ENCODE measurements at places on chromosomes 12 and 14. TPM values are rescaled to one million over a fixed set of nuclear protein-coding genes. Genes with fewer than 3 reads are reported as not detected.

GRCh38 chr12:59250766-59251165 lies 330.5 kb upstream of the LRIG3 start:
- no peak for DNase-seq

DNA sequence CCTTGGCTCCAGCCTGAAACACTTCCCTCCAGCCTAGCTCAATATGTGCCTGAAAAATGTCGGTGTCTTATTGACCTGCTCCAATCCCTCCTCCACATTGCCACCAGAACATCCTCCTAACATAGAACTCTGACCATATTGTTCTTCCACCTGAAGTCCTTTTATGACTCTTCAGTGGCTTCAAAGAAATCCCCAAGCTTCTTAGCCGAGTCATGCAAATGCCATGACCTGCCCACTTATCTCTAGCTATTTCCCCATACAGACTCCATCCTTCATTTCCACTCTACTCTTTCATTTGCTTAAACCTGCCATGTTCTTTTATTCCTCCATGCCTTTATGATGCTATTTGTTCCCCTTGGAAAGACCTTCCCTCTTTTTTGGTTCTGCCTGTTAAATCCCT lies 568.6 kb downstream of the ETNK1 start:
- DNase-seq: no peak

GRCh38 chr12:14357486-14357885 lies 8.0 kb upstream of the ATF7IP start:
- DNase-seq: no peak

DNA sequence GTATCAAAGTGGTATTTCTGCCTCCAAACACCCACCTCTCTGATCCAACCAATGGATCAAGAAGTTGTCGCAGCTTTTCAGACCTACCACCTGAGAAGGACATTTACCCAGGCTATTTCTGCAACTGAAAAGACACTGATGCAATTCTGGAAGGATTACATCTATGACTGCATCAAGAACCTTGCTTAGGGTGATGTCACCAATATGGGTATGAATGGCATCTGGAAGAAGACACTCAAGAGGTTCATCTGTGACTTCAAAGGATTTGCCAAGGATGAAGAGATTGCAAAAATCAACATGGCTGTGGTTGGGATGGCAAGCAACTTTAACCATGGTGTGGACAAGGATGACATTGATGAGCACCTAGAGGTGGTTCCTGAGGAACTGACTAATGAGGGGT lies 154.2 kb downstream of the PCNX1 start:
- no peak for DNase-seq

DNA sequence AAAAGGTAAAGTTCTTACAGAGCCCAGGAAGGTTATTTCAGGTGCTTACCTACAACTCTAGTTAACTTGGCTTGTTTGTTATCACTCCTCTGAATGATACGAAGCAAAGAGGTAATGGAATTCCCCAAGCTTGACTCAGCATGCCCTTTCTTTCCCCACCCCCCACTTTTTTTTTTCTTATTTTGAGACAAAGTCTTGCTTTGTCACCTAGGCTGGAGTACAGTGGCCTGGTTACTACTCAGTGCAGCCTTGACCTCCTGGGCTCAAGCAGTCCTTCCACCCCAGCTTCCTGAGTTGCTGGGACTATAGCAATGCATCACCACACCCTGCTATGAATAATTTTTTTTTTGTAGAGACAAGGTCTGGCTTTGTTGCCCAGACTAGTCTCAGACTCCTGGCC lies 17.1 kb upstream of the YBX3 start:
- peak; percentile 28 for DNase-seq

MSRB3 gene
- polyA plus RNA-seq: 0.25 TPM

NOVA1 gene
- not detected for polyA plus RNA-seq

DNA sequence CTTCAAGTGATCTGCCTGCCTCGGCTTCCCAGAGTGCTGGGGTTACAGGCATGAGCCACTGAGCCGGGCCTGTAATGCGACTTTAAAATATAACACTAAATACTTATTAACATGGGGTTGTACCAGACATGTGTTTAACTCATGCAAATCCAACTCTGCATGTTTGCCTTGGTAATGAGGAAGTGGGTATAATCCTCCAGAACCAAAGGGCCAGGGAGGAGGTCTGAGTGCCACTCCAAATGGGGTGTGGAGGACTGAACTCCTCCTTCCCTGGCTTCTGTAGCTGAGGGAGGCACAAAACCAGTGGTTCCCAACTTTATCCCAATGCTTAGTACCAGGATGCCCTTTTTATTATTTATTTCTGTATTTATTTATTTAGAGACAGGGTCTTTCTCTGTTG lies 61.6 kb upstream of the MED13L start:
- DNase-seq: peak; percentile 29

GRCh38 chr12:64293654-64294364 lies 71.7 kb upstream of the KICS2 start:
- peak; percentile 45 for DNase-seq

DNA sequence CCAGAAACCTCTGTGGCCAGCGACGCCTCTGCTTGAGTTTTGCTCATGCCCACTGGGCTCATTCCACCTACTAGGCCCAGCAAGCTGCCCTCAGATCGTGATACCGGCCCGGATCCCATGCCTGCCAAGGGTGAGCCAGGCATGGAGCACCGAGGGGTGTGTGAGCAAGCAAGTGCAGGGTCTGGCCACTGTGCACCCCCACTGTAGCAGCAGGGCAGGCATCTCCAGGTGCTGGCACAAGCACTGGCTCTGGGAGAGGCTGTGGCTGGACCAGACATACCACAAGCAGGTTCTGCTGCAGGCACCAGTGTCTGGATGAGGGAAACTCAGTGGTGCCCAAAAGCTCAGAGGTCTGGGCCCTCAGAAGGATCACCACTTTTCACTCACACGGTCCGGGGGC lies 20.6 kb downstream of the FAM186A start:
- DNase-seq: no peak

GRCh38 chr12:95102916-95103671 lies 29.7 kb upstream of the NR2C1 start:
- DNase-seq: peak; percentile 46

NGB gene
- polyA plus RNA-seq: not detected

- DNase-seq: no peak
Observed at GRCh38 chr12:18591473-18591872, 146.3 kb downstream of the PLCZ1 start.

DNA sequence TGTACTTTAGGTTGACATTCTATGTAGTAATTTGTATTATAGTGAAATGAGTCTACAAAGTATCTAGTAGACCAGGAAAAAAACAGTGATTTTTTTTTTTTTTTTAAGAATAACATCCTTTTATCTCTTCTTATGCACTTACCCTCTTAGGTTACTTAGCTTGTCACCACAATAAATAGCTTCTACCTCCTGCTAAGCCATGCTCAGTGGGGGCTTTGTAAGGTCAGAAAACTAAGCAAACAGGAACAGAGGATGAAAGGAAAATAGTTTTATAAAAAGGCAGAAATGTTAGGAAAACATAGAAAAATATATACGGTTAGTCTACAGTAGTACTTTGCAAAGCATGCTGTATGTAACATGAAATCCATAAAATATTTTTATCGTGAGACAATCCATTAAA lies 385.3 kb upstream of the ATXN7L3B start:
- no peak for DNase-seq

DNA sequence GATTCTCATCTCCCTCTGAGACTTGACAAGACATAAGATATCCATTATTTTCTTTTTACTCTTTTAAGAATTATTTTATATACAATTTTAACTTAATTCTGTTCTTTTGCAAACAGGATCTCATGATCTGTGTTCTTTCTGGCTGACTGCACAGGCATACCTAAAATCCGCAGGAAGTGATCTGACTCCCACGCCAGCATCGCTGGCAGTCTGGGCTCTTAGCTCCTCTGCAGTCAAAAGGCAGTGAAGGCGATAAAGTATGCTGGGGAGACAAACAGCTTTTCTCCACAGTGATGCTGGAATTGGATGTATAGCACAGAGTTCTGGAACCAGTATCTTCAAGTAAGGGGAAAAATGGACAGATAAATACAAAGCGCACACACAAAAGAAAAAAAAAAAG lies 52.4 kb downstream of the DICER1 start:
- DNase-seq: no peak

SAMD15 gene
- not detected for polyA plus RNA-seq

- DNase-seq: no peak
Observed at GRCh38 chr14:32190673-32191072, 11.2 kb upstream of the RNU6-7 start.

DNA sequence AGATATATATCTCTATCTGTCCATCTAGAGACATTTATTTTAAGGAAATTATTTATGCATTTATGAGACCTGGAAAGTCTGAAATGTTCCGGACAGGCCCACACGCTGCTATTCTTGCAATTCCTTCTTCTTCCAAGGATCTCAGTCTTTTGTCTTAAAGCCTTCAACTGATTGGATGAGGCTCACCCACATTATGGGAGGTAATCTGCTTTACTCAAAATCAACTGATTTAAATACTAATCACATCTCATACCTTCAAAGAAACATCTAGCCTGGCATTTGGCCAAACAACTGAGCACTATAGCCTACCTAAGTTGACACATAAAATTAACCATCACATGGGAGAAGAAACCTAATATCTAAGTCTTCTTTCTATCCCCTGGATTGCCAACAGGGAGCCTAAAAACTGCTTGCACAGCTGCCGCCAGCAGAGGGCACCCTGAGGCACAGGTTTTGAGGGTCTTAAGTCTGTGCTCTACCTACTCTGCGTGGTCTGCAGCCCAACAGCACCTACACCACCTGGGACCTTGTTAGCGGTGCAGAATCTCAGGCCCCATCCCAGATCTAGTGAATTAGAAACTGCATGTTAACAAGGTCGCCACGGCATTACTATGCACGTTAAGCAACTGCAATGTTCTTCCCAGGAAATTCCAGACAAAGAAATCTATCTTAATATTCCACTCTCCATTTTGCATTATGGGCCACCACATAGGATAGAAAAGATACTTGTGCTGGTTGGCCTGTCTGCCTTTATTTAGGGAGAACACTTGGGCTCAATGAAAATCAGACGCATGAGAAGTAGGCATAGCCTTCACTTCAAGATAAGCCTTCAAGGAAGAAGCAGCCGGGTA lies 249.7 kb downstream of the FOXG1 start:
- no peak for DNase-seq

DNA sequence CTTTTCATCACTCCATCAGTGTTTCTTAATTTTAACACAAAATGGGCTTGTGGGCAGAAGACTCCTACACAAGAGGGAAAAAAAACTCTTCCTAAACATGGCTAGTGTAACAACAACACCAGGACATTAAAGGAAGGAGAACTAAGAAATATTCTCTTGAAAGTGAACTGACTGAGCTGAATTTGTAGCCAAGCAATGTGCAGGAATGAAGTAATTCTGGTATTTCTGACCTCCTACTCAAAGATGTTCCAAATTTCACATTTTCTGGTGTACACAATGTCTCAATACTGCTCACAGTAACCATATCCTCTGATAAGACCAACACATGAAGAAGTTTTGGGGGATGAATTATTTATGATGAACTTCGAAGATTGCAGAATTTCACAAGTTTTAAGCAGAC lies 357.3 kb downstream of the DUSP6 start:
- DNase-seq: no peak

DNA sequence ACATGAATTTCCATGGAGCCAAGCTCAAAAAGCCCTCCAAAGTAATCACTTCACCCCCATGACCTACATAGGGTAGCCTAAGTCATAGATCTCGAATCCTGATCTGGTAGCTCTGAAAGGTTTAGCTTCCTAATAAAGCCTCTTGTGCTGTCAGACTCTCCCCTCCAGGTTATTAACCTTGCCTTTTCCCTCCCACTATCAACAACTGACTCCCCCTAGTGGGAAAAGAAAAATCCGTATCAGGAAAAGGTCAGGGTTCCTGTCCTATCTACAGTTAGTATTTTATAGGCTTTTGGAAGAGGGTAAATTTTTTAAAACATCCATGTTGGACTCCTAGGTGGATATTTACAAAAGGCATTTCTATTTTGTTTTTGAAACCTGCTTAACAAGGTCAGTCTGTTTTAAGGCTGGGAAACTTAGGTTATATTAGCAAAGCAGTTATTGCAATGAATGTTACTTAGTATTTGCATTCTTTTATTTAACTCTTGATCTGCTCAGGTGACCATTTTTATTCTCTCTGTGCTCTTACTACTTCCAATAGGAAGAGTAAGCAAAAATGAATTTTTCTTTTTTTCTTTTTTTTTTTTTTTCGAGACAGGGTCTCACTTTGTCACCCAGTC lies 8.0 kb downstream of the YY1 start:
- DNase-seq: peak; percentile 49

GRCh38 chr12:132723764-132724140 lies 13.1 kb downstream of the PGAM5 start:
- no peak for DNase-seq

TPCN1 gene
- 34.9 TPM for polyA plus RNA-seq

NEUROD4 gene
- polyA plus RNA-seq: not detected

GRCh38 chr14:24875203-24875838 lies 174.6 kb downstream of the STXBP6 start:
- DNase-seq: no peak

DNA sequence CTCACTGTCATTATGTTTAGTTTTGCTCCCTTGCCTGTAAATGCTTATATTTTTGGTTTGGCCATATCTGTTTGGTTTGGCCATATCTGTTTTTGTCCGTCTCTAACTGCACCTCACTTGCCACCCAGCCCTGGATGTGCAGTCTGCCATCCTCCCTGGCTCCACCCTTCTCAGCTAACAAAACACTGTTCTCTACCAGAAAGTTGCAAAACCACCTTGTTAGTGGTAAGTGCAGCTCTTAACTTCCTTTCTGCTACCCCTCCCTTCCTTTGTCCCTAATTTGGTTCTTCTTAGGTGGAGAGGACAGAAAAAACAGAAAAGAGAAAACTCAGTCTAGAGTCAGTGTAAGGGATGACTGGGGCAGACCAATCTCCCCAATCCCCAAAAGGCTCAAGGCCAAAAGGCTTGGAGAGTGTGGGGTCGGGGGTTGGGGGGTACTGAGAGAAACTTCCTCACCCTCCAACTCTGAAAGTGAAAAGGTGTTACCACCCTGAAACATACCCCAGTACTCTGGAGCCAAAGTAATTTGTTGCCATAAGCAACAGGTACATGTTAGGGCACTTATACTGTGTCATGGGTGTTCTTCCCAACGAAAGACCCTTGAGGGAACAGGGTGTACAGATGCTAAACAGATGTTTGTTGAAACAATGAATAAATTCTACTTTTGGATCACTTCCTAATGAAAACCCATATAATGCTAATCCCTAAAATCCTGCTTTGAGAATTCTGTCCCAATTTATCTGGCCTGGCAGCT lies 5.0 kb downstream of the BIN2 start:
- peak; percentile 49 for DNase-seq

GRCh38 chr12:92065639-92066038 lies 80.0 kb downstream of the BTG1 start:
- peak; percentile 51 for DNase-seq

GRCh38 chr14:100592972-100593371 lies 5.8 kb upstream of the BEGAIN start:
- DNase-seq: no peak

GRCh38 chr12:123288751-123289346 lies 17.2 kb upstream of the CDK2AP1 start:
- DNase-seq: no peak
